Activated CD4-positive, alpha-beta memory T cell treated with anti-CD3 and anti-CD28 coated beads, Interleukin-2, amount 10 ng/mL, durations not matched to agents 7 days and 5 days (primary cell): ENCODE measurements at places on chromosomes 7 and 10. TPM values are rescaled to one million over a fixed set of nuclear protein-coding genes. Genes with fewer than 3 reads are reported as not detected.

DNA sequence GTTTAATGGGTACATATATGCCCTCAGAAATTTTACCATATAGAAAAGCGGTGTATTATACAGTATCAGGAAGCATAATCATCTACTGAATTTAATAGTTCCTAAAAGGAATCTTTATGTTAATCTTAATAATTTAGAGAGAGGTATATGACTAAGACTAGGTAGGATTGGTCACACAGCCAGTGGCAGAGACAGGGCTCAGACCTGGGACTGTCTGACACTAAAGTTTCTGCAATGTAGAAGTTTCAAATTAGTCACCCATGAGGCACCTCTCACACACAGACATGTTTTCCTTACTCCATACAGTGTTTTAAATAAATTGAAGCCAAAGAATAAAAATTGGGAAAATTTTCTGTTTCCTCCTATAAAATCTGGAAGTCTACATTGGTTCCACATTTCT lies 72.8 kb upstream of the ADRA2A start:
- H3K4me1 ChIP-seq = no peaks in the 10 kb centered on the region
- no peaks in the 10 kb centered on the region for H3K27me3 ChIP-seq
- H3K36me3 ChIP-seq = peaks cover 26% of the 10 kb centered on the region
- H3K27ac ChIP-seq = no peak overlapping the region

DNA sequence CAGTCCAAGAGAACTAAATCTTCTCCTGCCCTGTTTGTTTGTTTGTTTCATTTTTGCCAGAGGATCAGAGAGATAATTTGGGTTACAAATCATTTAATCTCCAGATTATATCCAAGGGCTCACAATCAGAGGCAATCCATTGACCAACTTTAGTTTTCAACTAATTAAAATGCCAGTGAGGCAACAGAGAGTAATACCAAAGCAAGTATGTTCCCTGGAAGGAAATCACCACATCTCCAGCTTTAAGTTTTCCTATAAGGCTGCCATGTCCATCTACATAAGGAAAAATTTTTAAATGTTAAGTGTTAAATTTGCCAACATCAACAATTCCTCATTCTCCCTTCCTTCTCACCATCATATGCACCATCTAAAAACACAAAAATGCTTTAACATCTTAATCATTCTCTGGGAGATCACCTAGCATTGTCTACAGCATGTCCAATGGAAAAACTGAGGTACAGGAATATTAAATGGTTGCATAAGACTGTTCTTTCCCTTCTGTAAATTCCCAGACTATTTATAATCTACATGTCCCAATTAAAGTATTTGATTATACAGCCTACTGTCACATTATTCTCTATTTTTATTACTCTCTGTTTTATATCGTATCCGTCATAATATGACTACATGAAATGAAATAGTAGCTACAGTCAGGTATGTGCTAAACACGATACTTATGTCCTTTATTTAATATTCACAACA lies 14.1 kb downstream of the USP54 start:
- no peaks in the 10 kb centered on the region for H3K4me1 ChIP-seq
- no peak for DNase-seq
- no peaks in the 10 kb centered on the region for H3K36me3 ChIP-seq
- H3K27me3 ChIP-seq = no peaks in the 10 kb centered on the region

- H3K27me3 ChIP-seq = peaks cover 11% of the 10 kb centered on the region
- H3K36me3 ChIP-seq = no peaks in the 10 kb centered on the region
- H3K4me3 ChIP-seq = no peak overlapping the region
- H3K4me1 ChIP-seq = no peaks in the 10 kb centered on the region
These were observed 27.1 kb downstream of the MET start for GRCh38 chr7:116698930-116699721.

GRCh38 chr10:15444105-15445005 lies 73.3 kb upstream of the FAM171A1 start:
- no peak overlapping the region for H3K27ac ChIP-seq
- DNase-seq = no peak
- peaks cover 13% of the 10 kb centered on the region for H3K27me3 ChIP-seq
- H3K4me1 ChIP-seq = no peaks in the 10 kb centered on the region

DNA sequence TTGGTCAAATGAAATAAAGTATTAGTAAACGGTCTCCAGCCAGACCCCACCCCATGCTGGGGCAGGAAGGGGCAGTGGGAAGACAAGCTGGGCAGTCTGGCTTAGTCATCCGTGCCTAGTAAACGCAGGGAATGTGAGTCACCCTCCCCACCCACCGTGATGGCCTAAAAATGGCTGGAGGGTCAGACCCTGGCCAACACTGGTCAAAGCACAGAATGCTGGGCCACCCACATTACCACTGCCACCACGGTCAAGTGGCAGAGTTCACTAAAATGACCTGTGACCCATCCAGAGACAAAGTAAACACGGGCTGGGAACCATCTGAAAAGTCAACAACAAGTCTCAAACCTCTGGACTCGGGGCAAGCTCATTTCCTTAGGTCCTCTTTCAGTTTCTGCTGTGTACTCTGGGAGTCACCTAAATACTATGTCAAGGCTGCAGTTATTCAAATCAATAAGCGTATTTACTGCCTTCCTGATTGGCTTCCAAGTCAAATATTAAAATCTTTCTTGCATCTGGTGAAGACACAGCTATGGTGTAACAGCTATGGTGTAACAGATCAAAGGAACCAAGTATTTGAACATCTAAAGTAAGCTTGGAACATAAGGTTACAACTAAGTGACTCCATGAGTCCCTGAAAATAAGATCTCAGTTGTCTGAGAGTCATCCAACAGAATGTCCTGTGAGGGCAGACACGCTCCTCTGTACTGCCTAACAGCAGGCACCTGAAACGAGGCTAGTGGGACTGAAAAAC lies 3.0 kb downstream of the ZFAND2A start:
- DNase-seq = no peak
- peaks cover 34% of the 10 kb centered on the region for H3K4me1 ChIP-seq
- H3K36me3 ChIP-seq = peaks cover 54% of the 10 kb centered on the region
- no peak overlapping the region for H3K4me3 ChIP-seq
- no peak overlapping the region for H3K27ac ChIP-seq

Gene LBX1
- not detected for total RNA-seq
